Suprapubic skin (tissue), 4 donors: ENCODE measurements at places on chromosomes 1 and 21. TPM values are rescaled to one million over a fixed set of nuclear protein-coding genes. Genes with fewer than 3 reads are reported as not detected.

The CSDE1 gene
- 380 TPM for total RNA-seq

DNA sequence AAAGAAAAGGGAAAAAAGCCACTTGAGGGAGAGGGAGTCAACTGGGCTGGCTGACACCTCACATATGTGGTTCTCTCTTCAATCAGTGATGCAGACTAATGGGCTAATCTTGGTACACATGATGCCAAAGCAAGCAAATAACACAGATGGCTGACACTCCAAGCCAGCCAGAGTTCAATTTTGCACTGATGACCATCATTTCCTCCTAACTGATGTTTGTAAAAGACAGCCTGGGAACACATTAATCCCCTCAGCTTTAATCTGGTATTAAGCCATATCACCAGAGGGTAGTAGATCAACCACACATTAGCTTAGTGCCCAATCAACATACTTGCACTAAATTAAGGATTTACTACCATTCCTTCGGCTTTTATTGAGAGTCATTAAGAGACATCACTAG lies 2.8 kb downstream of the VPS72 start:
- H3K4me1 ChIP-seq: peaks cover 24% of the 10 kb centered on the region
- no peak for DNase-seq
- no peak overlapping the region for H3K27ac ChIP-seq
- H3K27me3 ChIP-seq: no peaks in the 10 kb centered on the region
- H3K4me3 ChIP-seq: no peak overlapping the region
- peaks cover 39% of the 10 kb centered on the region for H3K36me3 ChIP-seq

The SEC16B gene
- total RNA-seq: 1.7 TPM

The LYPD8 gene
- not detected for total RNA-seq

- H3K4me1 ChIP-seq: peaks cover 25% of the 10 kb centered on the region
- H3K4me3 ChIP-seq: no peak overlapping the region
- peak overlapping the region; percentile 37 for H3K27ac ChIP-seq
- DNase-seq: peak; percentile 49
These were observed 47.5 kb upstream of the CTPS1 start for GRCh38 chr1:40932006-40932405.
